ENCODE measurements at places on chromosomes 5 and 9.

DNA sequence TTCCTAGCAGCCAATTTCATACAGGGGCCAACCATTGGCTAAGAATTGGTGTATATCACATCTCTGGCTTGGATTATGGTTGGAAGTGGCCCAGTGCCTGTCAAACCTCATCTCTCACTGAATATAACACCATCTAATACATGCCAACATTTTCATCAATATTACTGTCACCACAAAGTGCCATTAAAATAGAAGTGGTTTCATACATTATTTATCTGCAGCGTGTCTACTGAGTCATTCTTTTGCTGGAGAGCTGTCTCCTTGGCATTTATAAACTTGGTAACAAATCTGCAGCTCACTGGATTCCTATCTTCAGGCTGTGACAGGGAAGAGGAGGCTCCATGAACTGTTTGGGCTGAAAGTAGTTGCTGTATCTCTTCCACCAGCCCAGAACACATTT lies 70.9 kb downstream of the PTTG1 start:
- DNase-seq, result no peak

- DNase-seq, result no peak
These were observed 29.9 kb downstream of the TLR4 start for GRCh38 chr9:117734082-117734481.

DNA sequence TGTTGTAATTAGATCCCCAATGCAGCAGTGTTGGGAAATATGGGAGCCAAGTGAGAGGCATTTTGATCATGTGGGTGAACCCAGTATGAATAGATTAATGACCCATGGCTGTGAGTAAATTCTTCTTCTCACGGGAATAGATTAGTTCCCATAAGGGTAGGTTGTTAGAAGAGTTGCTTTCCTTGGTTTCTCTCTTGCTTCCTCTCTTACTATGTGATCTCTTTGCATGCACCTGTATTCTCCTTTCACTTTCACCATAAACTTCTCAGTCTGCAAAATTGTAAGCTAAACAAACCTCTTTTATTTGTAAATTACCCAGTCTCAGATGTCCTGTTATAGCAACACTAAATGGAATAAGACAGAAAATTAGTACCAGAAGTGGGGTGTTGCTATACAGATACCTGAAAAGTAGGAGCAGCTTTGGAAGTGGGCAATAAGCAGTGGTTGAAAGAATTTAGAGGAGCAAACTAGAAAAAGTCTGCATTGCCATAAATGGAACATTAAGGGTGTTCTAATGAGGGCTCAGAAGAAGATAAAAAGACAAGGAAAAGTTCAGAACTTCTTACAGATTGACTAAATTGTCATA lies 1090.0 kb upstream of the ARRDC3 start:
- no peak for DNase-seq

DNA sequence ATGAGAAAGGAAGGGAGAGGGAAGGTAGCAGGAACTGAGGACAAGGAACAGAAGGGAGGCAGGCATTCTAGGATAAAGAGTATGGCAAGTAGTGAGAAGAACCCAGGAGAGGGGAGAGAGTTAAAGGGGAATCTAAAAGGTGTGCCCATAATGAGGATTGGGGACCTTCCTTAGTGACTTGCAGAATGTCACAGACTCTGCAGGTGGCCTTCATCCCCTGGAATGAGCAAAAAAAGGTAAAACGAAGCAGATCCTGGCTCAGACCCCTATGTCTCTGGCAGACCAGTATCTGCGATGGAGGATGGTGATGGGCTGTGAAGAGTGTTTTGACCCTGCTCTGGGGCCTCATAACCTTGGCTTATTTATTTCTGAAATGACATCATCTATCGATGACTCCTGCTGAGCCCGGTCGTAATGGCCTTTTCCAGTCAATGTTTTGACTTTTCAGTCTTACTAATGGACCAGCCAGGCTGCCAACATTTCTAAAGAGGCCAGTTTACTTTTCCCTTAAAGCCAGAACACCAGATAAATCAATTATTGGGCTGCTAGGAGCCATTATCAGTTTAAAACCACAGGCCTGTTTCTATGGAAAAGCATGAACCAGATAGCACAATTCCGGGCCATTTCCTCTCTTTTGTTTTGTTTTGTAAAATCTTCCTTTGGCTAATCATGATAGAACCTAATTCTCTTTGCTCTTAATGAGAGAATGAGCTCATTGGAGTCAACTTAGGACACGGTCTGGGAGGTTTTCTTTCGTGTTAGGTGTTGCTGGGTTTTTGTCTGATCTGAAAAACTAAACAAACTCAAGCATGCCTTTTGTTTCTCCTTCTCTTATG lies 3.1 kb downstream of the TMOD1 start:
- DNase-seq, result no peak

DNA sequence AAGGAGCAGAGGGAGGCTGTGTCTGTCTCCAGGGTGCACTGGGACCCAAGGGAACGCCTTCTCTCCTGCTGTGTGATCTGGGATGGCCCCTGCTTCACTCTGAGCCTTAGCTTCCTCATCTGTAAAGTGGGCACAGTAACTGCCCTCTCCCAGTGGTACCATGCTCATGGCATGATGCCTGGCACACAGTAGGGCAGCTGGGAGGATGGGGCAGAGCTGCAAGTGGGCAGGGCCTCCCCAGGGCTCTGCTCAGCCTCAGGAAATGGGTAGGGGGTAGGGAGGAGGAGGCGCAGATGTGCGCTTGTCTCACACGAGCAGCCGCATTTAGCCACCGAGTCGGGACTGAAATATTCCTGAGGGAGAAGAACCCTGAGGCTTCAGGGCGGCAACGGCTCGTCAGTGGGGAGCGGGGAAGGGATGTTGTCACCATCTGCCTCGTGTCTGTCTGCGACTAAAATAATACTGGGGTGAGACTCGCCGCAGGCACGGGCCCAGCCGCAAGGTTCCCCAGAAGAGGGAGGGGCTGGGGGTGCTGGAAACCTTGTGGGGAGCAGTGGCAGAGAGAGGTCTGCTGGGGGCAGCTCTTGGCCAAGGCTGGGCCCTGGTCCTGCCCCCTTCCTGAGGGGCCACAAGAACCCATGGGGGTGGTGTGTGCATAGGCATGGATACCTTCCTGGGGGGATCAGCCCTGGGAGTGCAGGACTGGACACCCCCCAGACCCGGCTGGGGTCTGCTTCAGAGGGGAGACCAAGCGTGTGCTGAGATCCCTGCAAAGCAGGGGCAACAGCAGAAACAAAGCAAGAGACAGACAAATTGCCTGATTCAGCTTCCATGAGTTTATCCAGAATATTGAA lies 55.2 kb upstream of the PSD2 start:
- no peak for DNase-seq

- no peak for DNase-seq
These were observed 186.8 kb upstream of the KLF9 start for GRCh38 chr9:70601000-70601951.

DNA sequence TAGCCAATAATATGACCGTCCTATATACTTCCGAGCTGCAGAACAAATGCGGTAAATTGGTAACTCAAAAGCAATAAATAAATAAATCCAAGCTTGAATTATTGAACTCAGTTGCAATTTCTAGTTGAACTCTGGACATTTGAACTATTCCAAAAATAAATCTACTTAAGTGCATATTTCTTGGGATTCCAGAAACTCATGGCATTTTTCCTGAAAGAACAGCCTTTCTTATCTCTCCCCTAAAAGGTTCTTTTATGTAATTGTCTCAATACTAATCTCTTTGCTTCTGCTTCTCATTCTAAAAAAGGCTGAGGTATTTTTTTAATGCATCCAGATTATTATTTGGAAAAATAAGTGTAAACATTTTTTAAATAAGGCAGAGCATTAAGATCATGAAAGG lies 131.7 kb downstream of the TRPM6 start:
- DNase-seq, result no peak

GRCh38 chr5:145010834-145011233 lies 824.3 kb downstream of the PRELID2 start:
- no peak for DNase-seq

DNA sequence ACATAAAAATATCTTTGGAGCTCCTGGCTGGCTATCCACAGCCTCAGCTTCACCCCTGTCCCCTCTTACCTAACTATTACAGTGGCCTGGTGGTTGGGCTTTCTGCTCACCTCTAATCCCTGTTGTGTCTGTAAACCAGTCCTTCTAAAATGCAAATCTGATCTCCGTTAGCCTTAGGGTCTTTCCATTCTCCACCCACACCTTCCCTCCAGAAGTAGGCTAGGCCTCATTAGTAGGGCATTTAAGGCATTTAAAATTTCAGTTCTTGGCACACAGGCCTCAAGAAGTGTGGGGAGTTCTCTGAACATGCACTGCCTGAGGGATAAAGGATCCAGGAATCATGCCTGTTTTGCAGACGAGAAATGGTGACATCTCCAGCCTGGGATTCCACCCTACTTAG lies 26.4 kb upstream of the STC2 start:
- no peak for DNase-seq

DNA sequence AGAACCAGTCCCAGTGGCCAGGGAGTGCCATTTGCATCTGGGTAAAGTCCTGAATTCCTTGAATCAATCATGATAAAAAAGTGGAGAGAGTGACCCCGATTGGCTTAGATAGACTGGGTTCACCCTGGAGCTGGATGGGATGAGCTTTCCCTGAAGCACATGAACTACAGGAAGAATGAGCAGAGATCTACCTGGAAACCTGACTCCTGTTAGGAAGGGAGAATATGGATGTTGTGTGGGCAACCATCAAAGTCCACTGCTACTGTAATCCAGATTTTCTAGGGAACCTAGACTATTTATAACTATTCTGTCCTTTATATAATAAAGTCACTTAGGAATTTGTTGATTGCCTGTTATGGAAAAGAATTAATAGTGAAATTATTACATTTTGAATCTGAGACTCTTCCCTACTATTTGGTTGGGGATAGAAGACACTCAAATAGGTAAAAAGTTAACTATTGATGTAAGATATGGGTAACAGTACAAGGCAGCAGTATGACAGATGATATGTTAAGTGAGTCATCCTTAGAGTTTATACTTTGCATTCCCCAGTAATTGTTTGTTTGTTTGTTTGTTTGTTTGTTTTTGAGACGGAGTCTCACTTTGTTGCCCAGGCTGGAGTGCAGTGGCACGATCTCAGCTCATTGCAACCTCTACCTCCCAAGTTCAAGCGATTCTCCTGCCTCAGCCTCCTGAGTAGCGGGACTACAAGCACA lies 17.9 kb downstream of the CYSTM1 start:
- DNase-seq, result no peak

DNA sequence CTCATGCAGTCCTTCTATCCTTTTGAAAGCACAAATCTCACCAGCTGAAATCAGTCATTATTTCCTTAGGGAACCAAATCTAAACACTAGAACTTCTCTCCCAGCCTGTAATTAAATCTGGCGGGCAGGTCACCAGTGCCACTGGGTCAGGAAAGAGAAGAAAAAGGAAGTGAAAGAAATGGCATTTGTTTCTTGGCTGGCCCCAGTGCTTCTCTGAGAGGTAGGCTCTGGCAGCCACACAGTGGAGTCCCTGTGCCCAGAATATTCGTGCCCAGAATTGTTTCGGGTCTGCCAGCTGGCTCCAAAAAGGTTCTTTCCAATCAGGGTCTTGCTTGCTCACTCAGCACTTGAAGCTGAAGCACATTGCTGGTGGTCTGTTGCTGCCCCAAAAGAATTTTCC lies 133.9 kb upstream of the MTAP start:
- no peak for DNase-seq

- no peak for DNase-seq
These were observed 697.4 kb upstream of the WWC1 start for GRCh38 chr5:167594061-167594435.

DNA sequence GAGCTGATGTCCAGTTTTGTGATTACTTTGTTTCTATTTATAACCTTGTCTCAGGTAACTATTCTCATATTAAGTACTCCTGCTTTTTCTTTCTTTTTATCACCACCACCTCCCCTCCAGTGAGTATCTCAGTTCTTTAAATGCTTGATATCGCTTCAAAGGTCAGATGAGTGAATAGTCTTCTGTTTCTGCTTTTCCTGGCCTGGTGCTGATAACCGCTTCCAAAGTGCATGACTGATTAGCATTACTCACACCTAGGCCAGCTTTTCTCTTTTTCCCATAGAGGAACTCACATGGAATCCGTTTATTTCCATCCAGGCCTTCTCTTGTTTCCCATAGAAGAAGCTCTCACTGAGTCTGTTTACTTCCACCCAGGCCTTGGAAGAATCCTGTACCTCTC lies 3.2 kb downstream of the SLC36A1 start:
- DNase-seq, result no peak

- DNase-seq, result no peak
These were observed at the start of gene ZNF879 for GRCh38 chr5:179023528-179024189. ZNF879 (plus strand) TSS chr5:179023804; CDS start chr5:179025005, 1,201 bp downstream.

GRCh38 chr9:128160603-128160987 lies 530 bp downstream of the BBLN start:
- DNase-seq, result peak; percentile 52

- DNase-seq, result no peak
These were observed 65.8 kb upstream of the PAPPA start for GRCh38 chr9:116087751-116088194.

GRCh38 chr9:34143116-34143515 lies 16.6 kb upstream of the DCAF12 start:
- no peak for DNase-seq

DNA sequence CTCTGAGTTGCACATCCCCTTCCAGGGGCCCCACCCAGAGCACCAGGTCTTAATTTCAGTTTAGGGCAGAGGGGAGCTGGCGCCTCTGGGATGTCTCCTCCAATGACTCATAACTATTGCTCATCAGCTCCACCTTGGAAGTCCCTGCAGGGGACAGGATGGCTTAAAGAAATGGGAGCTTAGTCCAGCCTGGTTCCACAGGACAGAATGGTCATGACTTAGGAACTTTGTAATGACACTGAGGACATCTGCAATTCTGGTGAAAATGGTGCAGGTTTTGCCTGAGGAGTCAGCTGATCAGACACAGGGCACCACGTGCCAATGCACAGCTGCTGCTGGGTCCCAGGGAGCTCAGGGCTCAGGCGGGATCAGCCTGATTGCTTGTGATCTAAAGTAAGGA lies 16.4 kb upstream of the PPP1R26 start:
- no peak for DNase-seq

- DNase-seq, result no peak
These were observed 21.0 kb upstream of the GSN start for GRCh38 chr9:121246821-121247561.

- DNase-seq, result no peak
These were observed 66.7 kb upstream of the HSPB3 start for GRCh38 chr5:54388811-54389210.

GRCh38 chr5:170760113-170760512 lies 23.4 kb upstream of the GABRP start:
- DNase-seq, result no peak

- DNase-seq, result no peak
These were observed 2.1 kb upstream of the PGGT1B start for GRCh38 chr5:115264786-115265185.

Measured in GM12892 (cell line).